ENCODE measurements at places on chromosomes 1 and 21. TPM values are rescaled to one million over a fixed set of nuclear protein-coding genes. Genes with fewer than 3 reads are reported as not detected.
A peak's percentile ranks its signal among the peaks of the same experiment; 100 is the strongest.

Gene SMPDL3B
- not detected for total RNA-seq

Gene KCNH1
- total RNA-seq: not detected

Gene NHLH1
- 0.47 TPM for total RNA-seq

Gene OR2T3
- not detected for total RNA-seq

Gene RAD54L
- total RNA-seq: 0.80 TPM

Gene CFHR1
- total RNA-seq: not detected

Gene SPRR1B
- not detected for total RNA-seq

Gene TMEM51
- not detected for total RNA-seq

Gene PCP4L1
- not detected for total RNA-seq

Gene SASS6
- total RNA-seq: 6.7 TPM

Gene ARHGAP30
- total RNA-seq: 220 TPM

Gene OR13G1
- total RNA-seq: not detected

Gene COL18A1
- total RNA-seq: 22.2 TPM

Gene OR2T35
- not detected for total RNA-seq

Gene PYHIN1
- total RNA-seq: 15.1 TPM

Gene PKLR
- total RNA-seq: not detected

GRCh38 chr1:11740258-11741192 lies 4.6 kb downstream of the AGTRAP start:
- H3K36me3 ChIP-seq: peaks cover 5% of the 10 kb centered on the region
- H3K4me1 ChIP-seq: peaks cover 72% of the 10 kb centered on the region
- peak overlapping the region; percentile 81 for H3K27ac ChIP-seq
- H3K27me3 ChIP-seq: no peaks in the 10 kb centered on the region

- no peak overlapping the region for H3K4me3 ChIP-seq
- peaks cover 4% of the 10 kb centered on the region for H3K27me3 ChIP-seq
- DNase-seq: no peak
- no peaks in the 10 kb centered on the region for H3K36me3 ChIP-seq
Observed at GRCh38 chr1:164605254-164606091, 46.5 kb downstream of the PBX1 start.

DNA sequence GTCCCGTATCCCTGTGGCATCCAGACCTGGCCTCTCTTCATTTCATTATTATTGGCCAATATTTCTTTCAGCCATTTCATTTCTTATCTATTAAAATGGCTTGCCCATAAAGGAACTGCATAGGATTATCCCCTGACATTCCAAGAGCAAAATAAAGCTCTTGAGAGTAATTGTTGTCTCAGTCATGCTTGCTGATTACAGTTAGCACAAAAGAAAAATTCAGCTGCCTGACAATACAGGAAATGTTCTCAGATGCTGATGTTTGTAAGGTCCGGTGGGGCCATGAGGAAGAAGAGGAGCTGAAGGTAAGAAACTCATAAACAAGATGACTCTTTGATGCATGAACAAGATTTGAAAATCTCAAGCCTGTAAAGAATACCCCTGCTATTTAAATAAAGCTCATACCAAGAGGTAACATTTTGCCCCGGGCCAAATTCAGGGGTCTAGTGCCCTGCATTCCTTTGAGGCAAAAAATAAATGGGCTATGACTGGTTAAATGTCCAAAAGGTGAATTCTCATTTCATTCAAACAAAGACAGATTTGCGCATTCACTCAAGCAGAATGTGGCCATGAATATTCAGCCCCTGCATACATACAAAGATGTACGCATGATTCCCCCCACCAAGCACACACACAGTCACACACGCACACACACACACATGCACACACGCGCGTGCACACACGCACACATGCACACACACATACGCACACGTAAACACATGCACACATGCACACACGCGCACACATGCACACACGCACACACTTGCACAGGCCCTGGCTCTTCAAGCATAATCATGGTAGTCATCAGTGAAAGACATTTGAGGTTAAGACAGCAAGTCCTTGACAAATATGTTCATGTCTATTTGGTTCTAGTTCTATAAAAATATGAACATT lies 44.8 kb downstream of the KCNJ15 start:
- H3K27ac ChIP-seq: no peak overlapping the region
- no peaks in the 10 kb centered on the region for H3K27me3 ChIP-seq

GRCh38 chr1:33111965-33112364 lies 31.0 kb downstream of the AZIN2 start:
- no peak for DNase-seq
- no peak overlapping the region for H3K4me3 ChIP-seq
- H3K27me3 ChIP-seq: no peaks in the 10 kb centered on the region
- H3K36me3 ChIP-seq: peaks cover 11% of the 10 kb centered on the region
- no peak overlapping the region for H3K27ac ChIP-seq
- no peaks in the 10 kb centered on the region for H3K4me1 ChIP-seq

- no peak overlapping the region for H3K4me3 ChIP-seq
- peaks cover 3% of the 10 kb centered on the region for H3K27me3 ChIP-seq
- no peaks in the 10 kb centered on the region for H3K36me3 ChIP-seq
- H3K4me1 ChIP-seq: no peaks in the 10 kb centered on the region
- no peak for DNase-seq
- no peak overlapping the region for H3K27ac ChIP-seq
Observed at GRCh38 chr1:232353001-232353400, 276.9 kb downstream of the SIPA1L2 start.

GRCh38 chr1:51453010-51453409 lies 66.1 kb downstream of the EPS15 start:
- no peak overlapping the region for H3K27ac ChIP-seq
- DNase-seq: no peak
- no peak overlapping the region for H3K4me3 ChIP-seq
- H3K4me1 ChIP-seq: peaks cover 6% of the 10 kb centered on the region

- H3K4me3 ChIP-seq: peak overlapping the region; percentile 16
- peak; percentile 78 for DNase-seq
- peak overlapping the region; percentile 81 for H3K27ac ChIP-seq
- peaks cover 33% of the 10 kb centered on the region for H3K4me1 ChIP-seq
- H3K36me3 ChIP-seq: peaks cover 3% of the 10 kb centered on the region
Observed at GRCh38 chr1:110783292-110783918, 89.5 kb upstream of the CD53 start.

- no peaks in the 10 kb centered on the region for H3K27me3 ChIP-seq
- H3K36me3 ChIP-seq: no peaks in the 10 kb centered on the region
- H3K27ac ChIP-seq: peak overlapping the region; percentile 90
Observed at GRCh38 chr1:38003261-38004250, 1.8 kb downstream of the FHL3 start.

DNA sequence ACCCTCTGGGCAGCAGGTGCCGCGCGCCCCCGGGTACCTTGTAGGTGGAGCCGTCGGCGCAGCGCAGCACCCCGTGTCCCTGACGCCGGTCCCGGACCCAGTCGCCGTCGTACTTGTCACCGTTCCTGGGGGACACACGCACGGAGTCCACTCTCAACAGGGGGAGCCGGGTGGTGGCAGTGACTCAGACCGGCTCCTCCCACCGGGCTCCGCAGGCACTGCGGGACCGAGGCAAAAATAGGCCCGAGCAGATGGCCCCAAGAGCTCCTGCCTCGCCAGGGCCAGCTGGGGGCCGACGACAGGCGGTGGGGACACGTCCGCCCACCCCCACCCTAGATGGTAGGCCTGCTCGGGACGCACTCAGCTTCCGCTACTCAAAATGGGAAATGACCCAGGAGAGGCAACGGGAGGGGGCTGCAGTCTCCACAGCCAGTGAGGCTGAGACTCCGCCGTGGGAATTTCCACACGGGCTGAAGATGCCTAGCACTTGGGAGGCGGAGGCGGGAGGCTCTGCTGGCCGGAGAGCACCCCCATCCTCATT lies 6.3 kb downstream of the MORN1 start:
- H3K4me3 ChIP-seq: no peak overlapping the region
- H3K27me3 ChIP-seq: no peaks in the 10 kb centered on the region
- no peak overlapping the region for H3K27ac ChIP-seq
- H3K36me3 ChIP-seq: no peaks in the 10 kb centered on the region

GRCh38 chr21:34548781-34549376 lies 36.9 kb upstream of the KCNE1 start:
- no peak overlapping the region for H3K4me3 ChIP-seq
- no peak for DNase-seq
- H3K4me1 ChIP-seq: no peaks in the 10 kb centered on the region
- no peak overlapping the region for H3K27ac ChIP-seq
- H3K27me3 ChIP-seq: no peaks in the 10 kb centered on the region
- H3K36me3 ChIP-seq: peaks cover 4% of the 10 kb centered on the region

GRCh38 chr1:30083800-30084464 lies 639.5 kb downstream of the MATN1 start:
- H3K36me3 ChIP-seq: no peaks in the 10 kb centered on the region
- peaks cover 9% of the 10 kb centered on the region for H3K27me3 ChIP-seq
- no peak overlapping the region for H3K27ac ChIP-seq
- peaks cover 6% of the 10 kb centered on the region for H3K4me1 ChIP-seq

- H3K27me3 ChIP-seq: peaks cover 3% of the 10 kb centered on the region
- peaks cover 20% of the 10 kb centered on the region for H3K4me1 ChIP-seq
- no peak overlapping the region for H3K4me3 ChIP-seq
- H3K36me3 ChIP-seq: no peaks in the 10 kb centered on the region
- H3K27ac ChIP-seq: no peak overlapping the region
- no peak for DNase-seq
Observed at GRCh38 chr1:16171314-16172151, 15.7 kb upstream of the EPHA2 start.

GRCh38 chr1:157001304-157001703 lies 44.2 kb downstream of the ARHGEF11 start:
- no peak overlapping the region for H3K27ac ChIP-seq
- H3K4me1 ChIP-seq: no peaks in the 10 kb centered on the region
- DNase-seq: no peak
- H3K36me3 ChIP-seq: no peaks in the 10 kb centered on the region
- no peak overlapping the region for H3K4me3 ChIP-seq

GRCh38 chr1:117284399-117285215 lies 73.9 kb upstream of the VTCN1 start:
- H3K27ac ChIP-seq: no peak overlapping the region
- DNase-seq: no peak
- H3K27me3 ChIP-seq: peaks cover 2% of the 10 kb centered on the region
- no peaks in the 10 kb centered on the region for H3K36me3 ChIP-seq
- peaks cover 2% of the 10 kb centered on the region for H3K4me1 ChIP-seq

DNA sequence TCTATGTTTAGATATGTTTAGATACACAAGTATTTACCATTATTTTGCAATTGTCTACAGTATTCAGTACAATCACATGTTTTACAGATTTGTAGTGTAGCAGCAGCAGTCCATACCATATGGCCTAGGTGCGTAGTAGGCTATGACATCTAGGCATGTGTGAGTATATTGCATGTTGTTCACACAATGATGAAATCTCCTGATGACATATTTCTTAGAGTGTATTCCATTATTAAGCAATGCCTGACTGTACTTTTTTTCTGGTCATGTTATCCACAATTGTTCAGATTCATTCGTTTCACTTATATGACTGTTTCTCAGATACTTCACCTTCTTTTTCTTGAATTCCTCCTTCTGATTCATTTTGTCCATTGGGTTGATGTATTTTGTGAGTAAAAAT lies 9.9 kb upstream of the BACE2 start:
- H3K4me3 ChIP-seq: no peak overlapping the region
- peaks cover 27% of the 10 kb centered on the region for H3K27me3 ChIP-seq
- DNase-seq: no peak
- H3K4me1 ChIP-seq: no peaks in the 10 kb centered on the region
- H3K27ac ChIP-seq: no peak overlapping the region
- no peaks in the 10 kb centered on the region for H3K36me3 ChIP-seq

- H3K27me3 ChIP-seq: no peaks in the 10 kb centered on the region
- no peaks in the 10 kb centered on the region for H3K36me3 ChIP-seq
- no peak for DNase-seq
- H3K4me3 ChIP-seq: no peak overlapping the region
Observed at GRCh38 chr1:24858277-24858676, 71.8 kb downstream of the RUNX3 start.

GRCh38 chr1:32289256-32289655 lies 2.6 kb upstream of the HDAC1 start:
- H3K4me1 ChIP-seq: peaks cover 31% of the 10 kb centered on the region
- no peak for DNase-seq
- H3K36me3 ChIP-seq: peaks cover 42% of the 10 kb centered on the region
- H3K27me3 ChIP-seq: no peaks in the 10 kb centered on the region
- H3K27ac ChIP-seq: no peak overlapping the region
- H3K4me3 ChIP-seq: no peak overlapping the region

GRCh38 chr1:8992936-8993687 lies 33.1 kb downstream of the SLC2A7 start:
- no peak overlapping the region for H3K27ac ChIP-seq
- no peak overlapping the region for H3K4me3 ChIP-seq
- DNase-seq: no peak
- peaks cover 7% of the 10 kb centered on the region for H3K4me1 ChIP-seq
- H3K36me3 ChIP-seq: no peaks in the 10 kb centered on the region
- no peaks in the 10 kb centered on the region for H3K27me3 ChIP-seq

- peaks cover 2% of the 10 kb centered on the region for H3K36me3 ChIP-seq
- H3K4me1 ChIP-seq: peaks cover 5% of the 10 kb centered on the region
- H3K4me3 ChIP-seq: no peak overlapping the region
- H3K27ac ChIP-seq: no peak overlapping the region
- H3K27me3 ChIP-seq: peaks cover 28% of the 10 kb centered on the region
Observed at GRCh38 chr1:37755951-37756560, 8.9 kb downstream of the EPHA10 start.

- peak overlapping the region; percentile 92 for H3K27ac ChIP-seq
- peaks cover 3% of the 10 kb centered on the region for H3K27me3 ChIP-seq
- H3K36me3 ChIP-seq: no peaks in the 10 kb centered on the region
- peaks cover 94% of the 10 kb centered on the region for H3K4me1 ChIP-seq
- no peak for DNase-seq
Observed at GRCh38 chr1:205287076-205287475, 34.5 kb downstream of the NUAK2 start.

DNA sequence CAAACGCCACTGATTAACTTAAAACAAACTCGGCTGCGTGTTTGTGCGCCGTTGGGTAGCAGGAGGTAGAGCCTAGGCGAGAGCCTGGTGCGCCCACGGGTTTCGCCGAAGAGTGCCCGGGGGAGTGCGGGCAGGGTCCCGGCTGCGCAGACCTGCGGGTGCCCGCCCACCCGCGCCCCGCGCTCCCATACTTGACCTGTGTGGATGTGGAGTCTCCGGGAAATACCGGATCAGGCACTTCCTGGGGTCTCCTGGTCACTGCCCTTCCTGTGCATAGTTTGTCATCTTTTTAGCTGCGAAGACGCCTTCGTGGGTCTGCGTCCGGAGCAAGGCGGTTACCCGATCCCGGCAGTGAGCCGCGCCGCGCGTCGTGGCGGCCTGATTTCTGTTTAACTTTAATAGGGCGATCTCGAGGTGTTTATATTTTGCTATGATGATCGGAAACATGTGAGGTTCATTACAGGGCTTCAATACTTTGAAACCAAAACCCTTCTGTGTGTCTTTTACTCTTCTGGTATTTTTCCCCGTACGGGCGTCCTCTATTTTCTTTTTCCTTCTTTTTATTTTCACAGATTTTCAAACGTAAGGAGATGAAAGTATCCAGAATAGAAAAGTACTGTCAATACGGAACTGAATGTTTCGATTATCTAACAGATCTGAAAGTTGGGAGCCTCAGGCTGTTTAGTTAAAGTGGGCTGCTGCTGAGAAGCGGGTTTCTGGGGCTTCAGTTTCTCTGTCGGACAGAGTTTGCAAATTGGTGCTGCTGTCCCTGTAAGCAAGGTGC lies 15.2 kb downstream of the NR5A2 start:
- no peak for DNase-seq
- H3K4me3 ChIP-seq: peak overlapping the region; percentile 75
- peaks cover 38% of the 10 kb centered on the region for H3K27me3 ChIP-seq
- peaks cover 11% of the 10 kb centered on the region for H3K4me1 ChIP-seq
- H3K27ac ChIP-seq: no peak overlapping the region

GRCh38 chr1:177017287-177017852 lies 147.1 kb downstream of the ASTN1 start:
- no peak overlapping the region for H3K4me3 ChIP-seq
- no peaks in the 10 kb centered on the region for H3K36me3 ChIP-seq
- H3K4me1 ChIP-seq: no peaks in the 10 kb centered on the region
- H3K27me3 ChIP-seq: peaks cover 8% of the 10 kb centered on the region

- H3K36me3 ChIP-seq: no peaks in the 10 kb centered on the region
- DNase-seq: no peak
- no peak overlapping the region for H3K4me3 ChIP-seq
- no peak overlapping the region for H3K27ac ChIP-seq
Observed at GRCh38 chr1:60581455-60582220, 500.7 kb upstream of the NFIA start.
